ENCODE measurements at places on chromosomes 12 and 14.

- no peak for DNase-seq
These were observed 88.9 kb upstream of the ARHGAP5 start for GRCh38 chr14:31988244-31988643.

GRCh38 chr12:132286912-132287311, 42.5 kb downstream of the GALNT9 start:
- no peak for DNase-seq

GRCh38 chr12:94736004-94736403, 85.6 kb upstream of the TMCC3 start:
- DNase-seq: no peak

GRCh38 chr14:50600849-50601248, 40.9 kb downstream of the ATL1 start:
- DNase-seq: no peak

DNA sequence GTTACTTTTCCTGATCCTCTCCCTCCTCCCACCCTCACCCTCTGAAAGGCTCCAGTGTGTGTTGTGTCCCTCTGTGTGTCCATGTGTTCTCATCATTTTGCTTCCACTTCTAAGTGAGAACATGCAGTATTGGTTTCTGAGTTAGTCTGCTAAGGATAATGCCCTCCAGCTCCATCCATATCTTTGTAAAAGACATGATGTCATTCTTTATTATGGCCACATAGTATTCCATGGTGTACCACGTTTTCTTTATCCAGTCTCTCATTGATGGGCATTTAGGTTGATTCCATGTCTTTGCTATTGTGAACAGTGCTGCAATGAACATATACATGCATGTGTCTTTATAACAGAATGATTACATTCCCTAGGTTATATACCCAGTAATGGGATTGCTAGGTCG, 51.9 kb upstream of the BBS10 start:
- no peak for DNase-seq

DNA sequence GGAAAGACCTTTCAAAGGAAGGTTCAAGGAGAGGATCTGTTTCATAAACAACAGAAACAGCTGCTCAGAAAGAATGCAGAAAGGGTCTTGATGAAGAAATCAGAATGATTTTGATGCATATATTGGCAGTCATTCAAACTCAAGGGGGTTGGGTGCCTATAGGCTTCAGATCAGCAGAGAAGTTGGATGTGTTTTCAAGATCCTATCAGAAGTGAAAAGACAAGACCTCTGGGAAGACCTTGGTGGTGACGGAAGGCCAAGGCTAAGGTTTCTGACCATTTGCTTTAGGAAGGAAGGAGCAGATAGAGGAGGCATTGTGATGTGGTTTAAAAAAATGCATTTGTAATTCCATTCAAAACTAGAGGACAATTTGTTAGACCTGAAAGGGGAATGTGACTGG, 15.2 kb upstream of the PTPRB start:
- DNase-seq: no peak

- DNase-seq: no peak
These were observed 58.0 kb downstream of the MIS18BP1 start for GRCh38 chr14:45194964-45195363.

GRCh38 chr12:83185241-83185640, 498.5 kb downstream of the TMTC2 start:
- DNase-seq: no peak

DNA sequence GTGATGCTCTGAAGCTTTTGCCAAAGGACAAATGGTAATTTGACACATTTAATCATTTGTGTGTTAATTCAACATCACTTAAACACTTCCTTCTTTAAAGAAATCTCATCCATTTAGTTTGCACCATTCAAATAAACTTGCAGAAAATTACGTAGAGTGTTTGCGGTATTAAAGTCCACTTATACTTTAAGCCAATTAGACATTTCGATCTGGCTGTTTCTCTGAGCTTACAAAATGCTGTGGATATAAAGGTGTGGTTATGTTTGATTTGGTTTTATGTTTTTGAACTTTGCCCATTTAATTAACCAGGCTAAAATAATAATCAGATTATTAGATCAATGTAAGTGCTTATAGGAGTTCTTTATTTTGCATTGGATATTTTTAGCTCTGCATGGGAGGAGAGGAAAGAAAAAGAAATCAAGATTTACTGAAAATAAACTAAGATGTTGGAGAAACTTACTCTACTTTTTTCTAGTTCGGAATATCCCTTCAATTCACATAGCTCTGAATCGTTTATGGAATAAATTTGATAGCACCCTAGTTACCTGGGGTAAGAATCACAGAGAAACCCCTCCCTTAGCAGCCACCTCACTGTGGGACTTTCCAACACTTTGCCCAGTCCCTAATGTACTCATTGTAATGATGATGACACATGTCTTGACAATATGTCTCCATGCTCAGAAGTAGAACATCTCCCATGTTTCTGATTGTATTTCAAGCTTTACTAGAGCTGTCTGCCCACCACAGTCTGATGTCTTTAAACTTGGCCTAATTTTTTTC, 268.0 kb downstream of the BTG1 start:
- peak; percentile 13 for DNase-seq

GRCh38 chr14:55267820-55268219, 3.4 kb upstream of the FBXO34 start:
- DNase-seq: no peak

- peak; percentile 34 for DNase-seq
These were observed 20.3 kb downstream of the FIGNL2 start for GRCh38 chr12:51827925-51828818.

DNA sequence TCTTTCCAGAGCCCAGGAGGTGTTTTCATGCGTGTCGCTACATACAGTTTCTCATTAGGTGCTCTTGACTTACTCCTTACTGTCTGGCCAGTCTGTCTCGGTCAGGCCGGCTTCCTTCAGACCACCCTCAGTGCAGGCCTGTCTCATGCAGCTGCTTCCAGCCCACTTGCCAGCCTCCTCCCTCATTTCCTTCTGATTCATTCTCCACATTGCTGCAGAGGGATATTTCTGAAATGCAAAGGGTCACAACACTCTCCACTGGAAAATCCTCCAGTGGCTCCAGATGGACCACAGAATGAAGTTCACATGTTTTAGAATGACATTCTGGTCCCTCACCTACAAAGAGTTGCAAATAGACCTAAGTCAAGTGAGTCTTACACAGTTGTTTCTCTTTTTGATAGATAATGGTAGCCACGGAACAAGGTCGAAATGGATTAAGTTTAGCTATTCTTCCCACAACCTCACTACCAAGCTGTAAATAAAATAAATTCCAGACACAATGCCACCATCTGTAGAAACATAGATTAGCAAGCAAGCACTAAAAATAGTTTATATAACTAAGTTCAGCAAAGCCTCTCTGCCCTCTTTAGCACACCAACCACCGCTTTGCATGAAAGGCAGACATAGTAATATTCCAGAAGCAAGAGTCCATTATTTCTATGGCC, 146.9 kb downstream of the ESR2 start:
- no peak for DNase-seq

GRCh38 chr14:52551696-52552062, 626 bp downstream of the TXNDC16 start:
- no peak for DNase-seq

DNA sequence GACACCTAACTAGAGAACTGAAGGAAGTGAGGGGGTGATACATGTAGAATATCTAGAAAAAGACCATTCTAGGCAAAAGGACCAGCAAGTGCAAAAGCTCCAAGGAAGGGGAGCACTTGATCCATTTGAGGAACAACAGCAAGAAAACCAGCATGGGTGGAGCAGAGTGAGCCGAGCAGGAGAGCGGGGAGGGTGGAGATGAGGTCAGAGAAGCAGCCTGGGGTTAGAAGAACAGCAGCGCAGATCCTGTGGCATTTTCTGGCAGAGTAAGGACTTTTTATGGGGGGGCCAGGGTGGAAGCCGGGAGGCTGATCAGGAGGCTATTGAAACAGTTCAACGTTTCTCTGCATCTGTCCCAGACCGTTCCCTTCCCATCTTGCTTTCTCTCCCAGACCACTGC, 24.5 kb upstream of the TMCC3 start:
- no peak for DNase-seq

- DNase-seq: no peak
These were observed 6.9 kb upstream of the SLC11A2 start for GRCh38 chr12:51033048-51033447.

DNA sequence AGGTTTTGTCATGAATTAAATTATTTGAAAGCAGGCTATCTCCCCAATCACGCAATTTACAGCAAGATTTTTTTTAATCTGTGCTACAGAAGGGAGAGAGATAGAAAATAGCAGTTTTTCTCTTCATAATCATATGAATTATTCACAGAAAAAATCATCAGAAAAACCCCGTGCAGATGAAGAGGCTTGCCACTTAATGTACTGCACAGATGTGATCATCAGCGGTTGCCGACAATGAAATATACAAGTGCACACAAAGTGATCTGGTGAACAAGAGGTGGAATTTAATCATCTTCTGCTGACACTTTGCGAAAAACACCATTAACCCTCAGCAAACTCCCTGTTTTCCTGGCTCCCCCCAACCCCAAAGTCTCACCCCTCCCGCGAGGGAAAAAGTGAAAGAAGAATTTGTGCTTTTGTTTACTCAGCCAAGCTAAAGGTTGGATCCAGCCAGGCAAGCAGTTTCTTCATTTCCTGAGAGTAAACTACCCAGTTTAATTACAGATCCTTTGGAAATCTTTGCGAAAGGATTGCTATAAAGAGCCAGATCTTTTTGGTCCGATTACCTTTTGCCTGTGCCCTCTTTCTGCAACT, 3.1 kb upstream of the LMO3 start:
- DNase-seq: no peak

DNA sequence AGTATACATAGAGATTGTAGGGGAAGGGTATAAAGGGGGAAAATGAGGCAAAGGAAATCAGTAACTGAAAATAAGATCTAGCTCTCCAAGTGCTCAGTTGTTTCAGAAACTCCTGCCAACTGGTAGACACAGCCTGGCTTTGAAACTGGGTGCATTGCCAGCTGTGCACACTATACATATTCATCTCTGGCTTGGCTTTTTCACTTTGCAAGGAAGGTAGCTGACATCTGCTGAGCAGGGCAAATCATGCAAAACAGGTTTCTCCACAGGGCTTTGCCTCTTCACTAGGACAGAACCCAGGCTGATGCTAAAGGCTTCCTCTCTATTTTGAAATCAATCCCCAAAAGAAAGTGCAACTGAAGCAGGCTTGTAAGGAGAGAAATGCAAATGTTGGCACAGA, 101.5 kb downstream of the HELB start:
- DNase-seq: no peak

GRCh38 chr12:94640134-94640928, 10.0 kb downstream of the TMCC3 start:
- DNase-seq: no peak
